ENCODE measurements at places on chromosomes 4 and X.

DNA sequence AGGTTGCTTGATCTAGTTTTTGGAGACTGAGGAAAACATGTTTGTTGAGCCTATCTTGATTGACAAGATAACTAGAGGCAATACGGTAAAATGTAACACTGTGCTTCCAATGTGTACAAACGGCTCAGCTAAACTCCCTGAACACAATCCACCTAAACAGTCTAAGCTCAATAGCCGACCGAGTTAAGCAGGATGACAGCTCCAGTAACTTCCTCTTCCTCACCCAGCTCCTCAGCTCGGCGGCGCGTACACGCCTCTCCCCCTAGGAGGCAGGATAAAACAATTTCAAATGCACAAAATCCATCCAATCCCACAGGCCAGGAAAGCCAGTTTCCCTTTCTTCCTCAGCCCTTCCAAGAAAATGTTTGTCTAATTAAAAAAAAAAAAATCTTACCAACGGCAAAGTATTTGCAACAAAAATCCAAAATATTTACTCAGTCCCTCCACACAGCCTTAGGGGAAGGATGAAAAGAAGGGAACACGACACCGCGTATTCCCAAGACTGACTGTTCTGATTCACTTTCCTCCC lies 1.0 kb downstream of the CNOT6L start:
- DNase-seq, result peak; percentile 27

DNA sequence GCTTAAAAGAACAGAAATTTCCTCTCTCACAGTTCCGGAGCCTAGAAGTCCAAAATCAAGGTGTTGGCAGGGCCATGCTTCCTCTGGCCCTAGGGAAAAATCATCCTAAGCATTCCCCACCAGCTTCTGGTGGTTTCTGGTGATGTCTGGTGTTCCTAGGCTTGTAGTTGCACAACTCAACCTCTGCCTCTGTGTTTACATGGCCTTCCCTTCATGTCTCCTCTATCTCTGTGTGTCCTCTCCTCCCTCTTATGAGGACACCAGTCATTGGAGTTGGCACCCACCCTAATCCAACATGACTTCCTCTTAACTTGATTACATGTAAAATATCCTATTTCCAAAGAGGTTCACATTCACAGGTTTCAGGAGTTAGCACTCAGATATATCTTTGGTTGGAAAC lies 15.4 kb downstream of the LRP2BP start:
- no peak for DNase-seq

DNA sequence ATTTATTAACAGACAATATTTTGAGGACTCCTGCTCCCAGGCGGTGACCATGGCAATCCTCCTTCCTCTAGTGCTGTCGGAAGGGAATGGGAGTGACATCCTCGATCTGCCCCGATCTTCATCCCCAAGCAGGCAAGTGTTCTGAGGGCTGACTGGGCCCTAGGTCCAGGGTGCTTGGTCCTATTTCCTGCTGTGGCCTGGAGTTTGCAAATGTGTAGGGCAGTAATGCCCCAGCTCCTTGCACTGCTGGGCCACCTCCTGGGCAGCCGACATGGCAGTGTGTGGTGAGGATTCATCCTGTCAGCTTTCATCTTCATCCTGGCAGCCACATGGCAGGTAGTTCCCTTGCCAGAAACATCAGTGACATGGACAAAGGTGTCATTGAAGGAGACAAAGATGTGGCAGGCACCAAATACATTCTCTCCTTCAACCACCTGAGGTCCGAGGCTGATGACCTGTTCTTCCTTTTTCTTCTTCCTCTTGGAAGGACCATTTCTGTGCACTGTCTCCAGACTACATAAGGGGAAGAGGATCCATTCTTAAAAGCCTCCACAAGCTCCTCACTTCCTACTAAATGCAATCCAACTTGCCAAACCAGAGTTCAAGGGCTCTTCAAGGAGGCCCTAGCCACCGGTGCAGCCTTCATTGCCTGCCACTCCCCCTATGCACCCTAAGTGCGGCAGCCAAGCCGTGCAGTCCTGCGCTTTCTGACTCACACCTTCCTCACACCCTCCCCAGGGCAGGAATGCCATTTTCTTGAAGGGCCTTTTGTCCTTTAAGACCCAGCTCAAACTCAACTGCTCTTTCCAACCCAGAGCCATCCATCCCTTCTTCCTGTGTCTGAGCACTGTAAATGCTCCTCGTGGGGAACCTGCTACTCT lies 65.7 kb downstream of the TMEM154 start:
- DNase-seq, result no peak

GRCh38 chrX:57367649-57368048 lies 81.1 kb downstream of the FAAH2 start:
- no peak for DNase-seq

GRCh38 chr4:6188687-6189305 lies 11.6 kb downstream of the JAKMIP1 start:
- DNase-seq, result no peak

GRCh38 chrX:150831863-150832262 lies 66.6 kb downstream of the CD99L2 start:
- no peak for DNase-seq
